Urinary bladder (tissue), 4 donors: ENCODE measurements at places on chromosomes 7 and 10. TPM values are rescaled to one million over a fixed set of nuclear protein-coding genes. Genes with fewer than 3 reads are reported as not detected.

DNA sequence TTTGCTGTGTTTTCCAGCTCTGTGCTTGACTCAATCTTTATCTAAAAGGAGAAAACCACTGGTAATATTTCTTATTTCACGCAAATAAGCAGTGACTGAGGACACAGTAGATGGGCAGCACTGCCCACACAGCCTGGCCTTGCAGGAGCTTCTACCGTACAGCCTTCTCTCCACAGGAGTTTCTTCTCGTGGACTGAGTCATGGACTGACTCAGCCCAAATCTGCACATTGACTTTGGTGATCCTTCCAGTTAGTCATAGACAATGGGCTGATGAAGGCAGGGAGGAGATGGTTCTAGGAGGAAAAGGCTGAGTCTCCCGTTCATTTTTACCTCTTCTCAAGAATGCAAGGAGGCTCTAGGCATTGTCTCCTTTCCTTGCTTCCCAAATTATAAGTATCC is 200.7 kb downstream of the RAPGEF5 start:
- no peak for DNase-seq

DNA sequence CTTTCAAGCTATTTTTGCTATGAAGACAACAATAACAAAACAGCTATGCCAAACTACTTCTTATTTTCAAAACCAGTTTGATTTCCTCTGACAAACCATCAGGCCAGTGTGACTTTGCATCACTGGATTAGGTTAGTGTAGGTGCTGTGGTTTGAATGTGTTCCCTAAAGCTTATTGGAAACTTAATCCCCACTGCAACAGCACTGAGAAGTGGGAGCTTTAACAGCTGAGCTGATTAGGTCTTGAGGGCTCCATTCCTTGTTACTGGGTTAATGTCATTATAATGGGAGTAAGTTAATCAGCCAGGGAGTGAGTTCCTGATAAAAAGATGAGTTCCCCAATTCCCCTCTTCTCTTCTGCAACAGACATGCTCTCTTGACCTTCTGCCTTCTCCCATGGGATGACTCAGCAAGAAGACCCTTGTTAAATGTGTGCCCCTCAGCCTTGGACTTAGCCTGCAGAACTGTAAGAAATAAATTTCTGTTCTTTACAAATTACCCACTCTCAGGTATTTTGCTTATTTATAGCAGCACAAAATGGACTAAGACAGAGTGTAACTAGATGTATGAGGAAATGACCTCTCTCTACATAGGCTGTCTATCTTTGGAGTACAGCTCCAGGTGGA is 186.8 kb downstream of the CTTNBP2 start:
- DNase-seq = no peak

DNA sequence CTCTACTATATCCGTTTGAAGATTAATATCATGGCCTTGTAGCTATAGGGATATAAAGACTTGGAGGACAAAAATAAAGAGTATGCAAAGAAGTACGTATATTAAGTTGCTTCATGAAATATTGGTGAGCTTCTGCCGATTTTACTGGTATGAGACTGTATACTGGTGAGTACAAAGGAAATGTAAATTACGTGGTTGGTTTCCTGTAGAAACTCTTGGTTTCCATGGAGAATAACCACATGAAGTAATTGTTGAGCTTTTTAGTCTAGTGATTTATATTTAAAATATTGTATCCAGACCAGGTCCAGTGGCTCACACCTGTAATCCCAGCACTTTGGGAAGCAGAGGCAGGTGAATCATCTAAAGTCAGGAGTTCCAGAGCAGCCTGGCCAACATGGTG is 32.2 kb upstream of the GLI3 start:
- DNase-seq = no peak

Gene HTR5A
- not detected for polyA plus RNA-seq

Gene CALCR
- not detected for polyA plus RNA-seq

Gene NUPR2
- polyA plus RNA-seq = not detected
